ENCODE measurements at places on chromosomes 13 and 19.

DNA sequence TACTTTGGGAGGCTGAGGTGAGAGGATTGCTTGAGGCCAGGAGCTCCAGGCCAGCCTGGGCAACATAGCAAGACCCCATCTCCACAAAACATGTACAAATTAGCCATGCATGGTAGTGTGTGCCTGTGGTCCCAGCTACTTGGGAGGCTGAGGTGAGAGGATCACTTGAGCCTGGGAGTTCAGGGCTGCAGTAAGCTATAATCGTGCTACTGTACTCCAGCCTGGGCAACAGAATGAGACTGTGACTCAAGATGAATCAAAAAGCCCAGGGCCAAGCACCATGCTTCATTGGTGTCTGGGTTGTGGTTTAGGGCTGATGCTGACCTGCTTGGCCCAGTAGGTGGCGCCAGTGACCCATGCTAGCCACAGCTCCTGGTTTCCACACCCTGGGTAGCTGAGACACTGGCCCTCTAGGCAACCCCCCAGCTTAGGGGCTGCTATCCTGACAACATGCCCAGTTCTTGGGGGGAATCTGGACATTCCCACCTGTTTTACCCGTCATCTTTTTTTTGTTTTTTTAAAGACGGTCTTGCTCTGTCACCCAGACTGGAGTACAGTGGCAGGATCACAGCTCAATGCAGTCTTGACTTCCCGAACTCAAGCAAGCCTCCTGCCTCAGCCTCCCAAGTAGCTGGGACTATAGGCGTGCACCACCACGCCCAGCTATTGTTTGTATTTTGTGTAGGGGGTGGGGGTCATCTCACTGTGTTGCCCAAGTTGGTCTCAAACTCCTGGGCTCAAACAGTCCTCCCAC lies 5.5 kb downstream of the CCDC124 start:
- DNase-seq, result peak; percentile 89

DNA sequence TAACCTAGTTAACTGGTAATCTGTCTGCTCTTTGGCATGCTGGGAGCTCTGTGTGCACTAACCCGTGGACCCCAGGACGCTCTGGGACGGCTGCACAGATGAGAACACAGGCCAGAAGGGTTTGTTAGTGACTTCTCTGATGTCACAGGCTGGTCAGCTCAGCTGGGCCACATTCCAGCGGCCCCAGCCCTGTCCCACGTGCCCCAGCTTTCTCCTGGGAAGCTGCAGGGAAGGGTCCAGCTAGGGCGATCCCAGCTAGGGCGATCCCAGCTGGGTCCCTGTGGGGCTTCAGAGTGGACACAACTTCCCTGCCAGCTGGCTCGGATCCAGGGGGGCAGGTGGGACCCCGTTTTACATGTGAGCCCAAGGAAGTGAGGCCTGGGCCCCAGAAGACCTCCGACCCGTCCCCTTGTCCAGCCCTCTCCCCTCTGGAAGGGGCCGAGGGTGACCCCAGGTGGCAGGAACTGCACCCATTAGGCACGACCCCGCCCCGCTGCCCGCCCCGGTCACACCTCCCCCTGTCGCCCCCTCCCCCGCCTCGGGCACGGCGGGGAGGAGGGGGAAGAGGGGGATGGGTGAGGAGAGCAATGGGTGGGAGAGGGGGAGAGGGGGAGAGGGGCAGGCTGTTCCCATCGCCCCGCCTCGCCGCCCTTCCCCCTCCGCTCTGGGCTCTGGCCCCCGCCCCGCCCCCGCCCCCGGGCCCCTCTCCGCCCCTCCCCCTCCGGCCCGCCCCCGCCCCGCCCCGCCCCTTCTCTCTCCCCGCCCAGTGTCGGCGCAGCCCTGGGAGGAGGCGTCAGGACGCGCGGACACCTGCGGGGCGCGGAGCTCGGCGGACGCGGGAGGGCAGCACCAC lies 75.2 kb upstream of the MCF2L start:
- no peak for DNase-seq

- DNase-seq, result no peak
These were observed 603.9 kb downstream of the DCT start for GRCh38 chr13:93875547-93875946.

DNA sequence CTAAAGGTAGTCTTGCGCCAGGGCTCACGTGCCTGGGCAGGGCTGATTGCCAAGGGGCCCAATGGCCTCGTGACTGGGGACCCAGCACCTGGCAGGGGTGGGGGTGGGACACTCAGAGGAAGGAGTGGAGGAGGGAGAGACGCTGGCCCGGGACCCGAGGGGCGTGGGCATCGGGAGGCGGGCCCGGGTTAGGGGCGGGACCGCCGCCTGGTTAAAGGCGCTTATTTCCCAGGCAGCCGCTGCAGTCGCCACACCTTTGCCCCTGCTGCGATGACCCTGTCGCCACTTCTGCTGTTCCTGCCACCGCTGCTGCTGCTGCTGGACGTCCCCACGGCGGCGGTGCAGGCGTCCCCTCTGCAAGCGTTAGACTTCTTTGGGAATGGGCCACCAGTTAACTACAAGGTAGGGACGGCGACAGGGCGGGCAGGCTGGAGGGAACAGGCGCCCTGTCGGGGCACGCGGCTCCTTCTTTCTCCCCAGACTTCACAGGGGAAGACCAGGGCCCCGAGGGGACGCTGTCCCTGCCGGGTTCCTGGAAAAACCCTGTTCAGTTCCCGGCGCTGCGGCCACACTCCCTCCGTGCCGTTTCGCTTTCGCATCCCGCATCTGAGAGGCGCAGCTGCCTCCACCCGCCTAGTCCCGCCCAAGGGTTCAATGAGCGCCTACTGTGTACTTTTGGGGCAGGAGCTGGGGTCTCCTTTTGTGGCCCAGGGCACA lies at the start of gene IFI30:
Gene IFI30 (plus strand): TSS at position 242 of the 717 bp plus-strand sequence. CDS start 29 bp downstream, at position 271.
- DNase-seq, result peak; percentile 95

GRCh38 chr19:46755077-46755852 lies 9.0 kb upstream of the STRN4 start:
- no peak for DNase-seq

- DNase-seq, result no peak
These were observed 510.9 kb downstream of the KLF12 start for GRCh38 chr13:73623281-73623680.

DNA sequence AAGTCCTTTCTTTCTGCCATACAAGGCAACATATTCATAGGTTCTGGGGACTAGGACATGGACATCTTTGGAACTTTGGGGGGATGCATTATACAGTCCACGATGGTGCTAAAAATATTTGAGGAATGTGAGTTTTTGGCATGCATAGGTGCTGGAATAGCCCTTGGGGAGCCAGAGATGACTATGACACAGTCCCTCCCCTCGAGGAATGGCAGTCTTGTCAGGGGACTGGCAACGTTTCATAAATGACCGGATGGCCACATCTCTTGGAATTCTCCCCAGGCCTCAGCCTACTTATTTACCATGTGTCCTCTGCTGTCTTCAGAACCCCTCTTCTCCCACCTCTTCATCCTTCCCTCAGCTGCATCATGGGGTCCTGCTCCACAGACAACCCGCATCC lies 13.6 kb downstream of the MEIOSIN start:
- no peak for DNase-seq

DNA sequence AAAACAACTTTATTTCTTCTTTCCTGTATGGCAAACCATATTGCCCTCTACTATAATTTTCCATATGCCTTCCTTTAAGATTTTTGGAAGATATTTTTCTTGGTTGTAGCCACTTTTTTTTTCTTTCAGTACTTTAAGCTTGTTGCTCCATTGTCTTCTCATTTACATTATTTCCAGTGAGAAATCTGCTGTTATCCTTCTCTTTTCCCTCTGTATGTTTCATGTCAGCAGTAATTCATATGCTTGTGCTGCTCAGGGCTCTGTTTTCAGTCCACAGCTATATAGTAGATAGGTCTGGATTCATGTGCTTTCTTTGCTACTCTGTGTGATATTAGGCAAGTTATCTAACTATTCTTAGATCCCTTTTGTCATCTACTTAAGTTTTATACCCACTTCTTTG lies 267.6 kb downstream of the OXGR1 start:
- no peak for DNase-seq

DNA sequence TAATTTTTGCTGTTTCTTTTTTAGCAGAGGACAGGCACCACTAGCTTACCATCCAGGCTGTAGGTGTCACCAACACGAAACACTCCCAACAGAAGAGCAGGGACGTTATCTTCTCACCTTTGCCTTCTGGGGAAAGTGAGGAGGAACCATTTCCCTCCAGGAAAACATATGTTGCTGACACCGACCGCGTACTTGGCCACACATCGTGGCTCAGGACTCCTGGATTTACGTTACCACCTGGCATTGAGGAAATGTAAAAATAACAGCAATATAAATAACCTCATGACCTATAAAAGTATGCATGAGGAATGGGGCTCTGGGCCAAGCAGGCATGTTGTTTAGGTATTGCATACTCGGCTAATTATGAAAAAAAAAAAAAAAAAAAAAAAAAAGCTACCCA lies 525.1 kb downstream of the MYO16 start:
- DNase-seq, result no peak

- DNase-seq, result peak; percentile 76
These were observed 492 bp downstream of the TMEM147 start for GRCh38 chr19:35545855-35546381.

DNA sequence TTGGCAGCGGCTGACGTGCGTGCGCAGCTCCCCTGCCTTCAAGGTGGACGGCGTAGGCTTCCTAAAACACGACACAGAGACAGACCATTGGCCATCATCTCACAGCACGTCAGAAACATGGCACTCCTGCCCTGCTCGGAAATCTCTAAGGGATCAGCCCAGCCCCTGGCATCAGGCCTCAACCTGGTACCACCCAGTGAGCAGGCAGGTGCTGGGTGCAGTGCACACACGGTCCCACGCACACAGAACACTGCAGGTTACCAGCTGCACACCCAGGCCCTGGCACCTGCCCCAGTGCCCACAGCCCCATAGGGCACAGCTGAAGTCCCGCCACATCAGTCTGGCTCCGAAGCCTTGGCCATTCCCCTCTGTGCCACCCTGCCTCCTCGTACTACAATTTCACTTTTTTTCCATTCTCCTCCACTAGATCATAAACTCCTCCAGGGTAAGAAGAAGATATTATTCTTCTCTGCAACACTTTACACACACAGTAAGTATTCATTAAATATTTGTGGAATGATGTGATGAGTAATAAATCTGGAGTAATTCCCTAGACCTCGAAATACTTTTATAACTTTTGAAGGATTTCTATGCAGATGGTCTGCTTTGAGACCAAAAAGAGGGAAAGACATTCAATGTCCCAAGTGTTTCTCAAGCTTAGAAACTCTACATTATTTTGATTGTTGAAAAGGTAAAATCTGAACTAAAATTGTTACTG lies 156.4 kb downstream of the COL4A1 start:
- no peak for DNase-seq

GRCh38 chr13:105816994-105817393 lies 718.5 kb downstream of the EFNB2 start:
- DNase-seq, result no peak

DNA sequence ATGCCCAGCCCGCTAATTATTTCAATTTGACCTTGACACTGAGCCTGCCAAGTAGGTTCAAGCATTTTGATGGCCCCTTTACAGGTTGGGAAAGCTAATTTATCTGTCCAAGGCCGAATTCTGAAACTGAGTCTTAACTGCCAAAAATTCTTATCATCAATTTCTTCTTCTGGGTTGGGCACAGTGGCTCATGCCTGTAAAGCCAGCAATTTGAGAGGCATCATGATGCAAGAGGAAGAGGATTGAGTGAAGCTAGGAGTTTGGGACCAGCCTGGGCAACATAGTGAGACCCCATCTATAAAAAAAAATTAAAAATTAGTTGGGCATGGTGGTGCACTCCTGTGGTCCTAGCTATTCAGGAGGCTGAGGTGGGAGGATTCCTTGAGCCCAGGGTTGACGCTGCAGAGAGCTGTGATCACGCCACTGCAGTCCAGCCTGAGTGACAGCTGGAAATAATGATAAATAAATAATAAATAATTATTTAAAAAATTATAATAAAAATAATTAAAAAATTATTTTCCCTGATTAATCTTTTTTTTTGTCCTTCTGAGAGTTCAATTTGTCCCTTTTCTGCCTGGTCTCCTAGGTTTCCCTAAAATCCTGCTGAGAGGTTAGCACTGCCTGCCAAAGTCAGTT lies 1.3 kb upstream of the LDLR start:
- no peak for DNase-seq

GRCh38 chr19:55549500-55550320 lies 4.4 kb upstream of the SBK3 start:
- DNase-seq, result no peak

DNA sequence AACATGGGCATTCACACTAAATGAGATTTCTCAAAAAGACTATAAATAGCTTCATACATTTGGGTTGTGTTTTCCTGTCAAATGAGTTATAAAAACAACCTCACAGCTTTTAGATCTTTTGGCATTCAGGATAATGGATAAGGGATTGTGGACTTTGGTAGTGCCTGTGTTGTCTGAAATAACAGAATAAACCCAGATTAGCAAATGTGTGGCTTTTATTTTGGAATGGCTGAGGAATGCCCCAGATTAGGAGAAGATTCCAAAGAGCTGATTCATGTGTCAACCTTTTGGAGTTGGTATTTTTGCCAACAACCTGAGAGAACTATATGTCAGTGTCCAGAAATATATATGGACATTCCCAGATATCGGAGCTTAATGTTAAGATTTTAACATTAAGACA lies 164.7 kb downstream of the MTUS2 start:
- DNase-seq, result no peak

DNA sequence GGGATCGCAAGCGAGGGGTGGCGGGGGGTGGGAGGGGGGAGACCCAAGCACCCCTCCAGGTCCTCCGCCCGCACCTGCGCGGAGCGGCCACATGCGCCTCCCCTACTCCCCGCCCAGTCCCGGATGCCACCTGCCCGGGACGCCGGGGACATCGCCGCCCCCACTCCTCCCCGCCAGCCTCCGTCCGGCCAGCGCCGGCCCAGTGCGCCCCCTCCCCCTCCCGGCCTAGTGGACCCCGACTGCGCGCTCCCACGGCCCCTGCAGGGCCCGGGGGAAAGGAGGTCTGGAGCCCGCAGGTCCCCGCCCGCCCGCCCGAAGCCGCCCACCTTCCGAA lies 263 bp downstream of the RHPN2 start:
- peak; percentile 83 for DNase-seq

DNA sequence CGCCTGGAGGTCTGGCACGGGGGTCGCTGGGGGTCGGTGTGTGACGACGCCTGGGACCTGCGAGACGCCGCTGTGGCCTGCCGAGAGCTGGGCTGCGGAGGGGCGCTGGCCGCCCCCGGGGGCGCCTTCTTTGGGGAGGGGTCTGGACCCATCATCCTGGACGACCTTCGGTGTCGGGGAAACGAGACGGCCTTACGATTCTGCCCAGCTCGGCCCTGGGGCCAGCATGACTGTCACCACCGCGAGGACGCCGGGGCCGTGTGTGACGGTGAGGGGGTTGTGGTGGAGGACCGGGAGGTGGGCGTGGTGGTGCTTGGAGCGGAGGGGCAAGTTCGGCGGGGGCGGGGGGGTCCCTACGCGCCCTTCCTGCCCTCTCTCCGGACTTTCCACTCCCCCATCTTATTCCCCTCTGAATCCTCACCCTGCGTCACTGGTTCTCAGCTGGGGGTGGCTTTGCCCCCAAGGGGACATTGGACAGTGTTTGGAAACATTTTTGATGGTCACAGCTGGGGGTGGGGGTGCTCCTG lies 5.5 kb downstream of the SSC5D start:
- no peak for DNase-seq

- no peak for DNase-seq
These were observed 60.0 kb downstream of the VWA8 start for GRCh38 chr13:41900918-41901317.
